Left hindlimb (tissue), 1 donor: ENCODE measurements at places on chromosomes 3 and 15.

DNA sequence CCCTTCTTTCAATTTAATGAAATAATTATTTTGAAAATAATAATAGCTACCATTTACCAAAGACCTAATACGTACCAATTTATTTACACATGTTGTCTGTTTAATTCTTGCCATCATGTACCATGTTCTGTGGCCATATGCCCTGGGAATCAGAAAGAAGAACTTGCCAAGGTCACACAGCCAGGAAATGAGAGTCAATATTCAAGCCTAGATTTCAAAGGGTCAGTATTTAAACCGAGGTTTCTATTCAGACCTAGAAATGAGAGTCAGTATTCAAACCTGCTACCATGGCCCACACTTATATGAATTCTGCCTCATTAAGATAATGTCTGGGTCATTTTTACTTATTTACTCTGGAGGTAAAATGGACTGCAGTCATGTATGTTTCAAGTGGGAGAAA, 103.6 kb upstream of the TBL1XR1 start:
- no peak for DNase-seq

GRCh38 chr3:9869955-9870354, 10.1 kb downstream of the CIDEC start:
- DNase-seq, result no peak

GRCh38 chr15:53354874-53355273, 404.6 kb downstream of the WDR72 start:
- no peak for DNase-seq

DNA sequence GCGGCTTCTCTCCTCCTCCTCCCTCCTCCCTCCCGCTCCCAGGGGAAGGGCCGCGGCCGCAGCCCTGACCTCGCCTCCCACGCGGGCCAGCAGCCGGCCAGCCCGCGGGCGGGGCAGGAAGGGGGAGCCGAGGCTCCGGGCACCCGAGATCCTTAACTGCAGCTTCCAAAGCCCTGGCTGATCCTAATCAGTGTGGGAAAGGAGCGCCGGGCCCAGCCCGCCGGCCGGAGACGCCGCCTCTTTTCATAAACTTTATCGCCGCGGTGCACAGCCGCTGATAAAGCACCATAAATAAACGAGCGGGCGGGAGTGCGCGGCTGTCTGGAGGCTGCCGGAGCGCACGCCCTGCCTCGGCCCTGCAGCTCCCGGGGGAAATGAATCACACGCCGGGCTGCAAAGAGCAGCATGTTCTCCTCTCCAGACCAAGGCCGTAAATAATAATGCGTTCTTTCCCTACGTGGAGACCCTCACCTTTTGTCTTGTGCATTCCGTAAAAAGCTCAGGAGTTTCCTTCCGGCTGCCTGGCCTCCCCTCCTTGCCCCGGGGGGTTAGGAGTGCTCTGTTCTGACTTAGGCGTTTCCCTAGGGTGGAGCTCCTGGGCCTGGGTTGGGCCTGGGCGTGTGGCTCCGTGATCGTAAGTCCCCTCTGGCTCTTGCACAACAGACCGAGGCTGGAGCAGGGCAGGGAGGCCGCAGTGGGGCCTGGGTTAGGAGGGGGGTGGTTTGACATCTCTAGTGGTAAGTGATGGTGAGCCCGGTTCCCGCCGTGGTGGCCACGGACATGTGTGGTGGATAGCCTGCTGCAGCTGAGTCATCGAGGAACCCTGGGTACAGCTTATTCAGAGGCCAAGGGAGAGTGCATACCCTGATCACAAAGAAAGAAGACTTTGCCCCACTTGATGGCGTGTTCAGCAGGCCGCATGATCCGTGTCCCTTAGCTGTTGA, 132.6 kb upstream of the HES1 start:
- DNase-seq, result peak; percentile 85
